ENCODE measurements at places on chromosomes 16 and 17.

GRCh38 chr17:3928406-3928805 lies 12.1 kb upstream of the P2RX1 start:
- no peak for DNase-seq

- DNase-seq = peak; percentile 91
These were observed at the start of gene ROGDI for GRCh38 chr16:4801962-4802658. Gene ROGDI (minus strand): TSS chr16:4802633. CDS start chr16:4802571, 62 bp downstream.

GRCh38 chr16:56389554-56389953 lies 35.8 kb downstream of the AMFR start:
- no peak for DNase-seq

GRCh38 chr16:17951378-17951777 lies 385.2 kb downstream of the NPIPA8 start:
- DNase-seq = no peak

DNA sequence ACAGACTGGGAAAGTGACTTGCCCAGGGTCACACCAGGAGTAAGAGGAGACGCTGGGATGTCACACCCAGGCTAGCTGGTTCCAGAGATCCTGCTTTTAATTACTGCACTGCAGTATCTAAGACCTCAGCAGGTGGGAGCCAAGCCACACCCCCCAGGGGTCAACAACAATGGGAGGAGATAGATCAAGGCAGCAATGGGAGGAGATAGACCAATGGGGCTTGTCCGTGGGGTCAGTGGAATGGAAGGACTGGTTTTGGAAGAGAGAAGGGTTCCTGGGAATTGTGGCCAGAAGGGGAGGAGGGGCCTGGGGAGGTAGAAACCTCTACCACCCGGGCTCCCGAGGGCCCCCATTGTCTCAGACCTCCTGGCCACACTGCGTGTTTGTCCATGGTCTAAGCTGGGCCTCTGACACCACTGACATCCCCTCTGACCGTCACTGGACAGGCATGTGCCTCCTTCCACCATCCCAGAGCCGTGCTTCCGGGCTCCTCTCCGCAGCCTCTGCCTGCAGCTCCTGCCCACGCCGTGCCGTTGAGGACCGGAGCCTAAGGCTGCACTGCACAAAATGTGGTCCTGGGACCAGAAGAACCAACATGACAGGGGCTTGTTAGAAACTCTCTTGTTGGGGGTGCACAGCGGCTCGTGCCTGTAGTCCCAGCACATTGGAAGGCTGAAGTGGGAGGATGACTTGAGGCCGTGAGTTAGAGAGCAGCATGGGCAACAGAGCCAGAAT lies 69.8 kb upstream of the RPH3AL start:
- no peak for DNase-seq

DNA sequence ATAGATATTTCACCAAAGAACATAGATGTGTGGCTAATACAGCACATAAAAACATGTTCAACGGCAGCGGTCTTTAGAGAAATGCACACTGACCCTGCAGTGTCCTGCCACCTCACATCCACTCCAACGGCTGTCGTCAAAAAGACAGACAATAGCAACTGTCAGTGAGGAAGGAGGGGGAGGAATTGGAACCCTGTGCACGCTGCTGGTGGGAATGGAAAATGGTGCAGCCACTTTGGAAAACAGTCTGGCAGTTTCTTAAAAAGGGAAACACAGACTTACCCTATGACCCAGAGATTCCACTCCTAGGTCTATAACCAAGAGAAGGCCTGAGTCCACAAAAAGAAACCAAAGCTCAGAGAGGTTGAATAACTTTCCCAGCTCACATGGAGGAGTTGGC lies 7.7 kb downstream of the CEP295NL start:
- no peak for DNase-seq

DNA sequence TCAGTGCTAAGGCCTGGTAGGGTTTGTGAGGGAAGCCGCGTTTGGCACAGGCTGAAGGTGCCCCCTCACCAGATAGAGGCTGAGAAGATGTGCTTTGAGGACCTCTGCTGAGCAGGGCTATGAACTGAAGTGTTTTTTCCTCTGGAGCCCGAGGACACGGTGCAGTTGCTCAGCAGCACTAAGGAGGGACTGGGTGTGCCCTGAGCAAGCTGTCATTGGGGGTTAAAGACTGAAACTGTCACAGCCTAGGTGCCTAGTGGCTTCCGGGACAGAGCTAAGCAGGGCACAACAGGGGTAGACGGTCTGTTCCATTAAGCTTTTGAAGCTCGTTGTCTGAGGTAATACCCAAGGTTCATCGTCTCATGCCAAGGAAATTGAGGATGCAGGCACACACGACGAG lies 24.8 kb upstream of the ASGR2 start:
- DNase-seq = peak; percentile 26

GRCh38 chr16:12272264-12272663 lies 295.7 kb downstream of the SNX29 start:
- DNase-seq = no peak

DNA sequence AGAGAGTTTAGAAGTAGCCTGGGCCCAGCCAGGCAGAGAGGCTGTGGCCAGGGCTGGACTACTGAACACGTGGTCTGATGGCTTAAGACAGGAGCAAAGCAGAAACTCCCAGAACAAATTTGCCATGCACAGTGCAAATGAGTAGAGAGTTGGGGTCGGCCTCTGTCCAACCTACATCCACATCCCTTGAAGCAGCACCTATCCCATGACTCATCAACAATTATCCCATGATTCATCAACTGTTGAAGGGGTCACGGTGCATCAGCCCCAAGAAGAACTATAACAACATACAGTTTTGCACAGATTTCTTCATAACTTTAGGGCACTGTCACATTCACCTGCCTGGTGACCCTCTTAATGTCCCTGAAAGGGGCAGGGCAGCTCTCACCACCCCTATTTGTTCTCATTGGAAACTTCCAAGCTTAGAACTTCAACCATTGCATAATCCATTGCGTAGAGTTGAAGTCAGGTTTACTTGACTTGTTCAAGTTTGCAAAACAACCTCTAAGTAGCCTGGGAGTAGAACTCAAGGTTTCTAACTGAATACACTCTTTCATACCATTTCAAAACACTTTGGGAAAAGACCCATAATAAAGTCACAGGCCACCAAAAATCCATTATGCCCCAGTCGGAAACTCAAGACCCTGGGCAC lies 235.2 kb upstream of the CDH5 start:
- DNase-seq = no peak

GRCh38 chr17:74599448-74599939 lies 7.4 kb upstream of the CD300LD start:
- peak; percentile 81 for DNase-seq

- no peak for DNase-seq
These were observed 35.5 kb upstream of the CDC42EP4 start for GRCh38 chr17:73347351-73347750.

GRCh38 chr17:41695954-41696757 lies 7.5 kb downstream of the EIF1 start:
- DNase-seq = no peak

DNA sequence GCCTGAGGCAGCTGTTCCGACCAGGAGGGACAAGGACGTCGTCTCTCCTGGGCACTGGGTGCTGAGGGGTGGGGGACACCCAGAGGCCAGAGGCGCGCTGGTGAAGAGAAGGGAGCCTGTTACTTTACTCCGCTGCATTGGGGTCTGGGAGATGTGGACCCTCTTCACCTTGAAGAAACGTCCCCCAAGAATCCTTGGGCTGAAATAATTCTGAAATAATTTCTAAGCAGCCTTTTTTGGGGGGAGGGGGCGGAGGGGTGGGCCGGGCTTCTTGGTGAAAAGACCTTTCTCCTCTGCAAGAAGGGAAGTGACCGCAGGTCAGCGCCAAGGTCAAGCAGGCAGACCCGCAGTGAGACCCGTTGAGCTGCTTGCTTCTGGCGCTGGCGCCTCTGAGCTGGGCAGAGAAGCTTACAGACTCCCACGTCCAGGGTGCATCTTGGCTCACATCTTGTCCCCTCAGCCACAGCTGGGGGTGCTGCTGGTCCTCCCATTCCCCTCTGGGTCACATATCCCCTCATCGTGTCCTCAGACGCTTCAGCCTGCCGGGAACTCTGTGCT lies 1.1 kb downstream of the SYT17 start:
- no peak for DNase-seq

DNA sequence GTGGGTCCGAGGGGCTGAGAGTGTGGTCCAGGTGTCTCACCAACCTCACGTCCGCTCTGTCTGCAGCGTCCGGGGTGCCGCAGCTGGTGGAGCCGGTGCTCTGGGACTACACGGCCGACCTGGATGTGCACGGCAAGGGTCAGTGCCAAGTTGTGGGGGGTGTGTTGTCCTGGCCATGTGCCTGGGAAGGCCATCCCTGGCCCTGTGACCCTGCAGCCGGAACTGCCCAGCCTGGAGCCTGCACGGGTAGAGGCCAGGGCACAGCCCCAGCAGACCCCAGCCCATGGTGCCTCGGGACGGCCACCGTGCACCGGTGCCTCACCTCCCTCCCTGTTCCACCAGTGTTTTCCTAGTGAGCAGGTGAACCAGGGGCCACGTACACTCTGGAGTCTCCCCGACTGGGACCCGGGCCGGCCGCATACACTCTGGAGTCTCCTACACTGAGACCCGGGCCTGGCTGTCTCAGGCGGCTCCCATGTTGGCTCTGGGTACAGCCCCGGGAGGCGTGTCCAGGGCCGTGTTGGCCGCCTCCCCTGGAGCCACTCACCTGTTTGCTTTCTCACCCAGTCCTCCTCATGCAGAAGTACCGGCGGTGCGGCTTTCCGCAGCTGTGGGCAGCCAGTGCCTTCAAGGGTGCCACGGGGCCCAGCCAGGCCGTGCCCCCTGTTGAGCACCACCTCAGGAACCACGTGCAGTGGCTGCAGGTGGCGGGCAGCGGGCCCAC lies 13.8 kb downstream of the CYBC1 start:
- DNase-seq = no peak

- DNase-seq = no peak
These were observed 403 bp upstream of the KRTAP3-1 start for GRCh38 chr17:41009301-41009760.

DNA sequence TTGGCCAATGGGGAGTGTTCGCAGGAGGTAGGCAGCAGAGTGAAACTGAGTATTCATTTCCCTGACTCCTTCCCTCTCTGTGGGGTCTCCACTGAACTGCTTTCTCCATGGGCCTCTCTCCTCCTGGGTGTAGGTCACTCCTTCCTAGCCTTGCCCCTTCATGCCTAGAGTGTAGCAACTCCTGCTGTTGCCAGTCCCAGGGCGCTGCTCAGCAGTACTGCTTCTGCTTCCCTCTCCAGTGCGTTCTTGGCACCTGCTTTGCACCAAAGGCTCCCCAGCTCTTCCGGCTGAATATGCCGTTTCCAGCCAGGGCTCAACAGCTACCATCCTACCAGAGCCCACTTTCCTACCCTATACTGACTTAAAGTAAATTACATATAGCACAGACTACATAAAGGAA lies 92.2 kb downstream of the MAF start:
- no peak for DNase-seq

DNA sequence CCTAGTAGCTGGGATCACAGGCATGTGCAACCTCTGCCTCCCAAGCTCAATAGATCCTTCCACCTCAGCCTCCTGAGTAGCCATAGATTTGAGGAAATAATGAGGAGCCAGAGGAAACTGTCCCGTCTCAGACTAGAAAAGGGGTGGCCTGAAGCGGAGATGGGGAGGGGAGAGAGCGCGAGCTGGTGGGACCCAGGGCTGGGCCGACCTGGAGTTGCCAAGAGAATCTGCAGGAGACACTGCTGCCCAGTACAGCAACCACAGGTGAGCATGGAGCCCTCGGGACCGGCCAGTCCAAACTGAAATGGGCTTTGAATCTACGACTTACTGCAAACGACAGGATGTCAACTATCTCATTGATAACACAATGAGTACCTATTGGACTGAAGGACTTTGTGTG lies 24.3 kb downstream of the CD300A start:
- no peak for DNase-seq

GRCh38 chr16:82832821-82833220 lies 206.1 kb downstream of the CDH13 start:
- no peak for DNase-seq

GRCh38 chr17:45129426-45129939 lies 2.8 kb downstream of the PLCD3 start:
- no peak for DNase-seq

GRCh38 chr17:31715446-31715845 lies 143.6 kb downstream of the COPRS start:
- no peak for DNase-seq

DNA sequence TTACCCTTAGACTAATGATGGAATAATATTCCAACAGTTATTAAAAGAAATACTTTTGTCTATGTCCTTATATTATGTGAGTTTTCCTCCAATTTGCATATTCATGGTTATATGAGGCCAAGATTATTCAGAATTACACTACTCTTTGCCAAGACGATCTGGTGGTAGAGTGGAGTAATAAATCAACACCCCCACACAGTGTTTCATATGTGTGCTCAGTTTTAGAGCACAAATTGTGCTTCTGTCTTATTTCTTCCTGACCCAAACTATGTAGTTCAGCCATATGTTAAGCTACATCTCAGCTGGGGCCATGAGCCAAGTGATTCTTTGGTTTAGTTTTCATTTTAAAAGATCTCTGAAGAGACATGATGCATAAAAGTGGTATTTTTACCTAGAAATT lies 26.9 kb upstream of the PPM1E start:
- DNase-seq = no peak

GRCh38 chr17:1580979-1581676 lies 18.5 kb upstream of the PITPNA start:
- DNase-seq = no peak

GRCh38 chr16:46787909-46788308 lies 39.8 kb upstream of the MYLK3 start:
- no peak for DNase-seq

GRCh38 chr17:66432411-66432957 lies 130.1 kb downstream of the PRKCA start:
- DNase-seq = no peak

DNA sequence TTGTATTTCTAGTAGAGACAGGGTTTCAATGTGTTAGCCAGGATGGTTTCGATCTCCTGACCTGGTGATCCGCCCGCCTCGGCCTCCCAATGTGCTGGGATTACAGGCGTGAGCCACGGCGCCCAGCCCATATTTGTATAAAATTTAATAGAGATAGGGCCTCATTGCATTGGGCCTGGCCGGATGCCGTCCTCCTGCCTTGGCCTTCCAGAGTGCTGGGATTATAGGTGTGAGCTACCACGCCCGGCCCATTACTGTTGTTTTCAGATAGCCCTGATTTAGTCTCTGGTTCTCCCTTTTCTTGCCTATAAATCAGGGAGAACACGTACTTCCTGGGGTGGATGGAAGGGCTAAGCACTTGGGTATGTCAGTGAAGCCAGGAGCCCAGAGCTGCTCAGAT lies 3.5 kb downstream of the DEF8 start:
- DNase-seq = no peak

- DNase-seq = no peak
These were observed 32.5 kb downstream of the ADCY7 start for GRCh38 chr16:50298591-50299507.

DNA sequence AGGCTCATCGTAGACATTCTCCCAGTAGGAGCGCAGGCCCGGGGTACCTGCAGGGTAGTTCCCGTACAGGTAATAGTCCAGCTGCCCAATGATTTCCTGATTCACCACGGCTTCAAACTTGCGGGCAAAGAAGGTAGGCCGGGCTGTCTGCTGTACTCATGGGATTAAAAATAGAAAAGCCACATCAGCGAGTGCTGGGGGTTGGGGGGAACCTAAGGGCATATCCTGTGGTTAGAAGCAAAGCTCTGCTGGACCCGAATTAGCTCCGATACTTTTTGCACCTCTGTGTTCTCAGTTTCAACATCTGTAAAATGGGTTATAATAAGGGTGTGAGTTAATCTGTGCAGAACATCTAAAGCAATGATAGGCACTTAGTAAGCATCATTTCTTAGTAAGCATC lies 336.2 kb downstream of the XYLT1 start:
- DNase-seq = no peak

Data from posterior vena cava (tissue), 2 donors.